Hematopoietic multipotent progenitor cell treated with erythropoietin and hydrocortisone succinate and interleukin-3 and kit ligand, for 17 days (in vitro differentiated cells): ENCODE measurements at places on chromosomes 11 and 22.

DNA sequence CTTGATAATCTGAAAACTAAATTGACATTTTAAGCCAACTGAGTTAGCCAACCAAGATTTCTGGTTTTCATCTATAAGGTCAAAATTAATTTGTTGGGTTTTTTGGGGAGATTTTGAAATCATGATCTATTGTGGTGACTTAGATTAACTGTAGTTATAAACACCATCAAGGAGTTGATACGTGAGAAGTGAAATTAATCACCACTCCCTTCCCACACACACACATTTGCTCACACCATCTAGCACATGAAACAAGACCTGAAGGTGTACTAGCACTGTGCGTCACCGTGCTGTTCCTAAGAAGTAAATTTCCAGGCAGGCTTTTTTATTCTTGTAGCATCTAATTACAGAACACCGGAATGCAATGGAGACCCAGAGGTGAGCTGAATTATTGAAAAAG lies 2.1 kb downstream of the OR5B21 start:
- DNase-seq, result no peak

- DNase-seq, result no peak
These were observed 94.4 kb downstream of the FAM181B start for GRCh38 chr11:82639251-82639650.

DNA sequence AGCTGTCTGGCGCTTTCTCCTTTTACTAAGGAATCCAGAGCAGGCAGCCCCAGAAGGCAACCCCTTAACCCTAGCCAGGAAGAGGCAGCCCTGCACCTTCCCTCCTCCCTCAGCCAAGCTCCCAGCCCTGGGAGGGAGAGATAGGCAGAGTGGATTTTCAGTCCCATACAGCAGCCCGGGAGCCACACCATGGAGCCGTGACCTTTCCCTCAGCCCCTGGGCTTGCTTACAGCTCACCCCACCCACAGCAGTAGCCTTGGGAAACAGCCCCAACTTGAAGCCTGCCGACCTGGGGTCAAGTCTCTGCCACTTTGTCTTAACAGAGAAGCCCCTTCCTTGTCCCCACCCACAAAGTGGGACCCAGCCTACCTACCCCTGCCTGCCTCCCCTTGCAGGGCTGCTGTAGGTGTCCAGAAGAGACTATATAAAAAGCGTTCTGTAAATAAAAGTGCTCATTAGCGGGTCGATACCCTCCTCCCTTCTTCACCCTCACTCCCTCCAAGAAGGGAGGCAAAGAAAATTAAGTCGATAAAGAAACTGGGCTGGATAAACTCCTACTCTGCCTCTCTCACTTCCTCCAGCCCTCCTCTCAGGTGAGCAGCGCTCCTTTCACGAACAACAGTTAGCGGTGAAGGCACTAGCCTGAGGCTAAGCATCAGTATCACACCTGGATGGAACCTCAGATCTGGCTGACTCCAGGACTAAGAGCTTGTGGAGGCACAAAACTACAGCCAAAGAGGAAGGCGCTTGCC lies 4.2 kb downstream of the TST start:
- DNase-seq, result no peak

- DNase-seq, result peak; percentile 34
These were observed 720 bp downstream of the FAM118A start for GRCh38 chr22:45310331-45310976.

GRCh38 chr11:34643311-34643710 lies 22.4 kb downstream of the EHF start:
- DNase-seq, result no peak

GRCh38 chr11:1087279-1087960 lies 12.7 kb downstream of the MUC2 start:
- no peak for DNase-seq

DNA sequence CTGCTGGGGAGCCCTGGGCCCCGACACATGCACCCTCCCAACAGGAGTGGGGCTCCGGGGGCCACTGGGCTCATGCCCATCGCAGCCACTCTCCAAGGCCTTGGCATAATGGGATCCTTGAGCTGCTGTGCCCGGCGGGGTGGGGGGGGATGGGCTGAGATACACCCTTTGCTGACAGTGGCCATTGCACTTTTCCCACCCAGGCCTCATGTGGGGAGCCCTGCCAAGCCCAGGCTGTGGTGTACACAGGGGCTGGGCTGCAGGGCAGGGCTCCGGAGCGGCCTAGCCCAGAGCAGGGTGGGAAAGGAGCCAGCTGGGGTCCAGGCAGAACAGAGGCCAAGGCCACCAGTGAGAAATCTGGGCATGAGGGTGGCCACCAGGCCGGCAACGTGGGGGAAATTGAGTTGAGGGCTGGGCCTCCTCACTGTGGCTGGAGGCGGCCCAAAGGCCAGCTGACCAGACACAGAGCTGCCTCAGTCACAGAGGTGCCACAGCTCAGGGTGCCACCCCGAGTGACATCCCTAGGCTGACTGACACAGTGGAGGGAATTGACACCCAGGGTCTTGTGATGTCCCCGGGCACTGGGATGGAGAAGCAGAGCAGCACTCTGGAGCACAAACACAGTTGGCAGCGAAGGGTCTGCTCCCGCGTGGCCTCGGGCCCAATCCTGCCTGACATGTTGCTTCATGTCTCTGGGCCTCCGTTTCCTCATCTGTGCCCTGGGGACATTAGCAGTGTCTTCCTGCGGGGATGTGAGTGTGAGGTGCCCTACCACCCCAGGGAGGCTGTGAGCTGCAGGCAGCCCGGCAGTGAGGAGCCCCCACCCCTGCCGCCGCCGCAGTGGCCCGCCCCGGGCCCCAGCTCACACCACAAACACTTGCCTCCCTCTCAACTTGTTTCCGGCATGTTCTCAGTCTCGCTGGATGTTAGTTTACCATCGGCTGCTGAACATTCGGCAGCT lies 30.4 kb downstream of the RTN4R start:
- no peak for DNase-seq

DNA sequence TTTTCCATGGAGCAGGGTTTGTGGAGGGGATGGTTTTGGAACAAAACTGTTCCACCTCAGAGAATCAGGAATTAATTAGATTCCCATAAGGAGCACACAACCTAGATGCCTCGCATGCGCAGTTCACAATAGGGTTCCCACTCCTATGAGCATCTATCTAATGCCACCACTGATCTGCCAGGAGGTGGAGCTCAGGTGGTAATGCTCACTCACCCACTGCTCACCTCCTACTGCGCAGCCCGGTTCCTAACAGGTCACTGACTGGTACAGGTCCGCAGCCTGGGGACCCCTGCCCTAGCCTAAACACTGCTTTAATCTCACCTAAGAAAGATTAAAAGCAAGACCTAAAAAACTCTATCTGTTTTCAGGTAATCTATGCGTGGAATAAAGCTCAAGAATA lies 553.0 kb downstream of the JRKL start:
- DNase-seq, result no peak

GRCh38 chr22:40520562-40520961 lies 116.0 kb downstream of the MRTFA start:
- no peak for DNase-seq

GRCh38 chr22:46027211-46028105 lies 50.5 kb upstream of the WNT7B start:
- DNase-seq, result no peak

DNA sequence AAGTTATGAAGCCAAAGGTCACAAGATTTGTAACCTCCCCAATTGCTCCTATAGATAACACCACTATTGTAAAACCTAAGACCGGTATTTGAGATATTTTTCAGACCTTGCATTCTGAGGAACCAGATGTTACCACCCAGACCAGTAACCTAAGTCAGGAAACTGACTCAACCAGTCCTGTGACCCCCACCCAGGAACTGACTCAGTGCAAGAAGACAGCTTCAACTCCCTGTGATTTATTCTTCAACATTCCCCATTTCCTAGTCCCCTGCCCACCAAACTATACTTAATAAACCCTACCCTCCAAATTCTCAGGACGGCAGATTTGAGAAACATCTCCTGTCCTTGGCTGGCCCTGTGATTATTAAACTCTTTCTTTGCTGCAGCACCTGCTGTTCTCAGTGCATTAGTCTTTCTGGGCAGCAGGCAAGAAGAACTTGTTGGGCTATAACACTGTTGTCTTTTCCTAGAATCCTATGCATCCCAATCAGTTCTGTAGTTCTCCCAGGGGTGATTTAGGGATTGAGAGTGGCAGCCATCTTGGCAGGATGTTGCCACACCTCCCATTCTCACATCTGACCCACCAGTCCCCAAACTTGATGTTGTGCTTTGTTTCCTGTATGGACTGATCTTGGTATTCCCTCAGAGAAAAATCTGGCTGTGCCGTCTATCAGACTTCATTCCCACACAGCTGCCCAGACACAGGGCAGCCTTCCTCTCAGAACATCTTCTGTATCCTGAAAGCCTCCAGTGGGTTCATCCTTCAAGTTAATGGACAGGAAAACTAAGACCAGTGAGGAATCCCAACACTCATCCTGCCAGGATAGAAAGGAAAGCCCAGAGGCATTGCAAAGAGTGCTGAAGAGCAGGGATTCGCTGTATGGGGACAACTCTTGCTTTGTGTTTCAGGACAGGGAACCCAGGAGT lies 104.0 kb downstream of the PDE2A start:
- no peak for DNase-seq

- no peak for DNase-seq
These were observed 39.4 kb downstream of the SWAP70 start for GRCh38 chr11:9703280-9703679.

GRCh38 chr11:44752713-44753112 lies 26.0 kb downstream of the TSPAN18 start:
- DNase-seq, result no peak

GRCh38 chr22:40436505-40437431 lies 66.4 kb downstream of the SGSM3 start:
- DNase-seq, result peak; percentile 75

DNA sequence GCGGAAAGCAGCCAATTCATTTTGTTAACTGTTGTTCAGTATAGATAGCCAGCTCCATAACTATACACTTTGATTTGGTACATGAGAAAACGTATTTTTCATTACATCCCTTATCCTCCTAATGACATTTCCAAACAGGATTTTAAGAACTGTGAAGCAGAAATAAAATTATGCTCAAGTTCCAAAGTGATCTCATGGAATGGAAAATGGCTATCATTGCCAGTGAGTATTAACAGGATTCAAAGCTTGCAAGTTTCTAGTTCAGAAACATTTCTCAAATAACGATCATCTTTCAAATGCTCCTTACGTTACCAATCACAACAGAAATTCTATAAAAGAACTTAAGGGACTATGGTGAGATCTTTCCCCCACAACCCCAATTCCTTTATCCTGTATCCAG lies 53.7 kb downstream of the CADM1 start:
- no peak for DNase-seq

DNA sequence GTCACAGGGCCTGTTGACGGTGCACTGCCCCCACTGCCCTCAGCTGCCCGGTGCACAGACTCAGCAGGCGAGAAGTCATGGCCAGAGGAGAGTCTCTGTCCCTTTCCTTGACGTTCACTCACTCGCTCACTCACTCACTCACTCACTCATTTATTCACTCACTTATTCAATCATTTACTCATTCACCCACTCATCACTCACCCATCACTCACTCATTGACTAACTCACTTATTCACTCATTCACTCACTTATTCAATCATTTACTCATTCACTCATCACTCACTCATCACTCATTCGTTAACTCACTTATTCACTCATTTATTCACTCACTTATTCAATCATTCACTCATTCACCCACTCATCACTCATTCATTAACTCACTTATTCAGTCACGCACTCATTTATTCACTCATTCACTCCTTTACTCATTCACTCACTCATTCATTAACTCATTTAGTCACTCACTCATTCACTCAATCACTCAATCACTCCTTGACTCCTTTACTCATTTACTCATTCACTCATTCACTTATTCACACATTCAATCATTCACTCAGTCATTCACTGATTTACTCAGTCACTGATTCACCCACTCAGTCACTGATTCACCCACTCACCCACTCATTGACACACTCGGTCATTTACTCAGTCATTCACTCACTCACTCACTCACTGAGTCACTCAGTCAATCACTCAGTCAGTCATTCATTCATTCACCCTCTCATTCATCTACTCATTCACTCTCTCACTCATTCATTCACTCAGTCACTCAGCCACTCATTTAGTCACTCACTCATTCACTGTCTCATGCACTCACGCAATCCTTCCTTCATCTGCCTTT lies 1193.5 kb downstream of the BRD1 start:
- DNase-seq, result no peak

- no peak for DNase-seq
These were observed 81.1 kb upstream of the WNT7B start for GRCh38 chr22:46058091-46058420.

GRCh38 chr11:131800452-131800851 lies 430.0 kb downstream of the NTM start:
- DNase-seq, result no peak

- no peak for DNase-seq
These were observed 86.7 kb downstream of the RPS6KA4 start for GRCh38 chr11:64445651-64446050.

- no peak for DNase-seq
These were observed 1.0 kb upstream of the PLEKHB1 start for GRCh38 chr11:73645121-73645969.

DNA sequence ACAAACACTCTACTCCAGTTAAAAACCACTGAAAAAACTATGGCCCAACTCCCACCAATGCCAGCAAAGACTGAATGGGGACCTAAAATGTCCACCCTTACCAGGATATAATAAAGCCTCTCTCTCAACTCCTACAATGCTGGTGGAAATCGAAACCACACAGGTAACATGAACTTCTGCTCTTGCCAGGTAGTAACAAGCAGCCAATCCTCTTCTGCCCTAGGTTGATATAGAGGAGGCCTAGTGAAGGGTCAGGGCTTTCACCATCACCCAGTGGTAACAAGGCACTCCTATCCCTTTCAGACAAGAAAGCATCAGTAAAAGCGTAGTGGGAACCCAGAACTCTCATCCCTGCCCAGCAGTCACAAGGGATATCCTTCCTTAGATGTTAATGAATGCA lies 22.6 kb downstream of the DCUN1D5 start:
- DNase-seq, result no peak
